Activated CD4-positive, alpha-beta T cell treated with anti-CD3 and anti-CD28 coated beads, Interleukin-2, amount 50 U/mL, for 1 hour (primary cell): ENCODE measurements at places on chromosomes 4 and X.

- DNase-seq = no peak
These were observed 12.2 kb upstream of the CXCL8 start for GRCh38 chr4:73728091-73728741.

- DNase-seq = no peak
These were observed 3.5 kb upstream of the SLIT2 start for GRCh38 chr4:20248155-20248558.

- DNase-seq = no peak
These were observed 81.5 kb upstream of the MAPK10 start for GRCh38 chr4:86441175-86441936.

- no peak for DNase-seq
These were observed 11.7 kb upstream of the GNRHR start for GRCh38 chr4:67765928-67766327.

DNA sequence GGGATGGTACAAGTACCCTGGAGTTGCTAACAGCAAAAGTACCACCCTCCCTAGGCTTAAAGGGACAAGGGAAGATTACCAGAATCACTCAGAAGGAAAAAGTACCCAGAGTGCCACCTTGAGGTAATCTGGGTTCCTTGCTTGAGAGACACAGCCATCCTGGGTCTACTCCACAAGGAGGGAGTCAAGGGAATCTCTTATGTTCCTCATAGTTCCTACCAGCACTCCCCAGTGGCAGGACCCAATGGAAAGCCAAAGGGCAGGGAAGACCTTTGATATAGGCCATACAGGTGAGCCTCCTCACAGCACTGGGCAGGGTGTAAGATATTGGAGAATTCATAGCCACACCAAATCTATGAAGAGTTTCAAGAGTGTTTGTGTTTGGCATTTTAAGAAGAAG is 5.7 kb downstream of the IL2 start:
- no peak for DNase-seq

- no peak for DNase-seq
These were observed 88.1 kb downstream of the TSPAN5 start for GRCh38 chr4:98570151-98570797.

GRCh38 chr4:55183926-55184599 is 58.7 kb upstream of the KDR start:
- no peak for DNase-seq

DNA sequence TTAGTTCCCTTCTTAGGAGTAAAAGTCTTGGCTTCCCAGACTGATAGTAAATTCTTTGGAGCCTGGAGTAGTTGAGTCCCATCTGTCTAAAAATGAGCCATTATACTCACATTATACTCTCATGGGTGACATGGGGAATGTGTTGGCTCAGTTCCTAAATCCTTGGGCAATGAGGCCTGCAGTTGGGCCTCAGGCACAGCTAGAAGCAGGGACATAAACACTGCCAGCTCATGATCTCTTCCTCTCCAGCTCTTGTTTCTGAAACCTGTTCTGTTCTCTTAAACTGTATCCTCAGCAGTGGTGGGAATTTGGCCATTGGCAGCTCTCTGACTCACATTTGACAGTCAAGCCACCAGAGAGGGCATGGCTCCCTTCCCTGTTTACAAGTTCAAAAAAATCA is 212.5 kb downstream of the SPATA18 start:
- no peak for DNase-seq

DNA sequence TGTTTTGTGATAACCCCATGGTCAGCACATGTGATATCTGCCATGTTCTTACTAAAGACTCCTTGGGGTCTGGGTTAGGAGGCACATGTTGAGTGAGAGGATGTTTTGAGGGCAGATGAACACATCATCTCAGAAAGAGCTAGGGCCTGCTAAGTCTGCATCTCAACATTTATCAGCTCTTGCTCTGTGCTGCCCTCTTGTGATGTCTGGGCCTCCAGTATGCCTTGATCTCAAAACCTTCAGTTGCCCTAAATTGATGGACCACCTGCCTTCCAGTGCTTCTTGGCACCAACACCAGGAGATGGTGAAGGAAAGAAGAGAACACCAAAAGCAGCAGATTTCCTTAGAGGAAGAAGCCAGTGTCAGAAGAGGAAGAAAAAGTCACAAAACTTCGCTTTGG is 22.5 kb downstream of the MID1 start:
- DNase-seq = no peak

- DNase-seq = no peak
These were observed 9.5 kb upstream of the CENPE start for GRCh38 chr4:103207673-103208072.

- no peak for DNase-seq
These were observed 768.4 kb downstream of the PCDH18 start for GRCh38 chr4:136763919-136764318.

- DNase-seq = no peak
These were observed 17.1 kb downstream of the GPR34 start for GRCh38 chrX:41705680-41706374.

DNA sequence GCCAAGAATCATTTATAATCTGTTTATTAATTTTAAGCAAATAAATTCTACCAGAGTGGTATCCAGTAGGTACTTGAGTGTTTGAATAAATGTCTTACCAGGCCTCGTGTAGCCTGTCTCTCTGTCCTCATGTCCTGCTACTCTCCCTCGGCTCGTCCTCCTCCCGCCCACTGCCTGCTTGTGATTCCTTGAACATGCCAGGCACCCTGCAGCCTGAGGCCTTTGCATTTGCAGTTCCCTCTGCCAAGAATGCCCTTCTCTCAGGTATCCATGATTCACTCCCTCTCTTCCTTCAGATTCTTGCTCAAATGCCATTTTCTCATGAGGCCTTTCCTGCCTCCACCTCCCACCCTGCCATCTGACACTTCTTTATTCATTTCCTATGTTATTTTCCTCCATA is 209.7 kb upstream of the PRPS2 start:
- DNase-seq = no peak

DNA sequence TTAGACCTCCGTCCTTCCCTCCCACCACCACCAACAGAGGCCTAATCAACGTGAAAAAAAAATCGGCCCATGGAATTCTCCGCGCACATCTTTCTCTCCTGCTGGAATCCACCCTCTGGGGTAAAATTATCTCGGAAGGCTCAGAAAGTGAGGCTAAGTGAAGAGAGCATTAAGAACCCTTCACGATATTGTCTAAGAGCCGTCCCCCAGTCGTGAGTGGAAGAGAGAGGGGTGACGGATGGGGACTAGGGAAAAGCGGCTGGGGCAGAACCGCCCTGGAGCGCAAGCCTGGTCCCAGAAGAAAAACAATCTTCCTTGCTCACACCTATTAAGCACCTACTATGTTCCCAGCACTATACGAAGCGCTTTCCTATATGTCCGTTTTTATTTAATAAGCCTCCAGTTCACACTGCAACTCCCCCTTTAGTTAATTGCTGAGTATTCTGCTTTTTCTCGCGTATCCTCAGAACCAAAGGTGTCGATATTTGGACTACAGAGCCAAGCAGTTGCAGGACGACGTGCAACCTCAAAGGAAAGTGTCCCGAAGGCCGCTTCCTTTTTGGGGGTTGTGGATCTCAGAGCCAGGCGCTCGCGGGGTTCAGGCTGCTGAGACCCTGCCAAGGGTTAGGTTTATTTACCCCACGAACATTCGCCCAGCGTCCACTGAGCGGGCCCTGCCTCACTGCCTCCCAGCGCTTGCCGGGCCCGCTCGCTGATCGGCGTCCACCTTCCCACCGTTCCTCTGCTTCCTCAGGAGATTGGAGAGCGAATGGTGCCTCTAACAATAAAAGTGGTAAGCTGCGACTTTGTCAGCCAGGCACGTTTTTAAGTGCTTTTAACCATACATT is 889 bp downstream of the MGARP start:
- DNase-seq = no peak

- no peak for DNase-seq
These were observed at the start of gene SCD5 for GRCh38 chr4:82798168-82799005. SCD5 (minus strand) TSS chr4:82798796; CDS start chr4:82798537, 259 bp downstream.

GRCh38 chr4:37615059-37615719 is 71.0 kb downstream of the RELL1 start:
- DNase-seq = no peak

DNA sequence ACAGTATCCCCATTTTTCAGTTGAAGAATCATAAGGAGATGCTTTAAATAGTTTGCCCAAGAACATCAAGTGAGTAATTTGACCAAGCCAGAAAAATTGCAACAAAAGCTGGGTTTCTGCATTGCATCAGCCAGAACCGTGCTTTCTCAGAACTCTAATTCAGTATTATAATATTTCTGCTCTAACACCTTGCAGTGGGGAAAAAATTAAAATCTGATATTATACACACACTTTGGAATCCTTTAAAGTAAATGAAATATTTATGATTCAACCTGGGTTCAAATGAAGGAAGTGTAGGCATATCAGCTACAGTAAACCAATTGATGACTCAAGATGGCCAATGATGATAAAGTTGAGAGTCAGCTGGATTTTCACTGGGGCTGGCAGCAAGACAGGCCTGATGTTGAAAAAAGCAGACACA is 387.6 kb upstream of the ZFP42 start:
- DNase-seq = no peak

- DNase-seq = no peak
These were observed 89.9 kb downstream of the GPAT3 start for GRCh38 chr4:83625821-83626220.

- DNase-seq = no peak
These were observed 437.5 kb upstream of the FGF16 start for GRCh38 chrX:77009691-77010090.

DNA sequence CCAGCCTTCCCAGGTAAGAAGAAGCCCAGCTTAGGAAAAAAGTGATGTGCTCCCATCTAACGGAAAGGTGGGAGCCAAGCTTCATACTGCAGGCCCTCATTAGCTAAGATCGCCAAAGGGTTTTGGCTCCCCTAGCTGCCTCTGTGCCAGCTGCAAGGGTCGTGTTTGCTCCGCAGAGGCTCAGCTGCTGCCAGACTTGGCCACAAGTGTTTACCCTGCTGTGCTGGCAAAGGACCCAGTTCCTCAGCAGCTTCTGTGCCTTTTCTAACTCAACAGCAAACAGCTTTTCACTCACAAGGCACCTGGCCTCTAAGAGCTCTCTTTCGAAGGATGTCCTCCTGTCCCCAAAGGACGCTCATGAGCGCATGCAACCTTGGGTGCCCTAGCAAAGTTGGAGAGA is 12.2 kb upstream of the VMA21 start:
- no peak for DNase-seq

DNA sequence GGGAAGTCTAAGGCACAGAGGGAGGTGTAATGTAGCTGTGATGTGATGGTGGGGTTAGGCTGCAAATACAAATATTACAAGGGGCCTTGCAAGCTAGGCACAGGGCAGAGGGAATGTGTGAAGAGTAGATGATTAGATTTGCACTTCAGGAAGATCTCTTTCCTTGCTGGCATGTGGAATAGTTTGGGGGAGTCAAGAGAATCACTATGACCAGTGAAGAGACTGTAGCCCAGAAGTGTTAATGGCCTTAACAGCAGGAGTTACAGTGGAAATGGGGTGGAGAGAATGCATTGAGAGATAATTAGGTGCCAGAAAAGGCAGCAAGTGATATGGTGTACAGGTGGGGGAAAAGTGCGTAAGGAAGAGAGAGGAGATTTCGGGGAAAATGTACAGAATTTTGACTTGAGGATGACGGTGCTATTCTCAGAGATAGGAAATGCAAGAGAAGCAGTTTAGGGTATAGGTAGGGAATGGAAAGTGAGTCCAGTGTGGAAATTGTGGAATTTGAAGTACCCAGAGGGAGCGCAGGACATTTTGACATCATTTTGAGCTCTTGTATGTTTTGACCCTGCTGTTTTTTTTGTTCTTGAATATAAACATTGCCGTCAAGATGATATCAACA is 10.2 kb upstream of the TAPT1 start:
- no peak for DNase-seq

DNA sequence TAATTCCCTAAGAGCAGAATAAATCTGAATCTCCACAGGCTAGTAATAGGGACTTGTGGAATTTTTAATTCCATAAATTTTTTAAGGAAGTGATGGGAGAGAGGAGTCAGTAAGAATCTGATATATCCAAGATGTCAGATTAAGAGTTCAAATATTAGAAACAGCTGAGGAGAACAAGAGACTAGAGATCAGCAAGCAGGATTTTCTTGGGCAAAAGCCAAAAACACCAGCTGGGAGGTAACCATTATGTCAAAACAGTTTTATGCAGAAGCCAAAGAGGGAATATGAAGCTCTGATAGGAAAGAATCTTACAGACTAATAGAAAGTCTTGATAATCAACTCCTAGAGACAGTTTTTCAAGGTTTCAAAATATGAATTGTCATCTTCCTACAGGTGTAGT is 72.2 kb upstream of the RBPJ start:
- DNase-seq = no peak

DNA sequence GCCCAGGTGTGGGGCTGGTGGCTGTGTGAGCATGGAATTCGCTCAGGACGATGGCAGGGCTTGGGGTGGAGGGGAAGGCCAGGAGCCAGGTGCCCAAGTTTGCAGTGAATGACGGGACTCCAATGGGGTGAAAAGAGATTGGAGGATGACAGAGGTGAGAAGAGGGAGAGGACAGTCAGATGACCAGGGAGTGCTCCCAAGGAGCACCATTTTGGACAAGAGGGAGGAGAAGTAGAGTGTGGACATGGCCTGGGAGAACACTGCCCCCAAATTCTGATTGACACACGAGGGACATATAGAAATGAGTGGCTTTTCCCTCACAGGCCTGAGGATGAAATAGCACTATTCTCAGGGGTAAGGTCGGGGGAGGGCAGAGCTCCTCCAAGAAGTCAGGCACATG is 6.7 kb downstream of the MRFAP1 start:
- DNase-seq = no peak

GRCh38 chr4:20487446-20487845 is 212.8 kb upstream of the PACRGL start:
- DNase-seq = no peak

DNA sequence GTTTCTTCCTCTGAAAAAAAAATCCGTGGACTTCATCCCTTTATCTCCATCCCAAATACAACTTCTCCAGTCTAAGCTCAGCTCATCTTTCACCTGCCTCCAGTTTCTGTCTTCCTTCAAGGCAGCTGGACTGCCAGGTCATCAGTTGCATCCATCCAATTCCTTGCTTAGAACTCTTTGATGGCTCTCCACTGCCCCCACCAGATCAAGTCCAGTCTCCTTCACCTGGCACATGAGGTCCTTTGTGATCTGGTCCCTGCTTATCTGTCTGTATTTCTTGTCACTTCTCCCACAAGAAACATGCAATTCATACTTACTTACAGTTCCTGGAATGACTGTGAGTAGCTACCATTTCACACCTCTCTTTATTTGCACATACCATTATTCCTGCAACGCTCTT is 33.8 kb downstream of the OTUD6A start:
- DNase-seq = no peak

DNA sequence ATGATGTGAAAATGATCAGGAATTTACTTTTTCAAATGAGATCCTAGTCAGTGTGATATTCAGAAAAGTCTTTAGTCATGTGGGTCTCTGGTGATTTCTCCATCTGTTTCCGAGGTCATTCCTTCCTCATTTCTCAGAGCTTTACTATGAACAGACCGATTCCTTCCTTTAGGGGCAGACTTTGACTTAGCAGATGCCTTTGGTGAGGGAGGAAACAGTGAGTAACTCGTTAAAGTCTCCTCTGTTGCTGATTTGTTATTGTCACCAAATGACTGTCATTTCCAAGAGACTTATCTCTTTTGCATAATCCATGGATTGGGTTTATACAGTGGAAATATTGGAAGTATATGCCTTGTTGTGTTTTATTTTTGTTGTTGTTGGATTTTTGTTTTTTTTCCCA is 76.2 kb upstream of the CD99 start:
- DNase-seq = no peak
